ENCODE measurements at places on chromosomes 5 and 9.

GRCh38 chr9:89113851-89114250 is 64.8 kb downstream of the SHC3 start:
- DNase-seq = no peak

DNA sequence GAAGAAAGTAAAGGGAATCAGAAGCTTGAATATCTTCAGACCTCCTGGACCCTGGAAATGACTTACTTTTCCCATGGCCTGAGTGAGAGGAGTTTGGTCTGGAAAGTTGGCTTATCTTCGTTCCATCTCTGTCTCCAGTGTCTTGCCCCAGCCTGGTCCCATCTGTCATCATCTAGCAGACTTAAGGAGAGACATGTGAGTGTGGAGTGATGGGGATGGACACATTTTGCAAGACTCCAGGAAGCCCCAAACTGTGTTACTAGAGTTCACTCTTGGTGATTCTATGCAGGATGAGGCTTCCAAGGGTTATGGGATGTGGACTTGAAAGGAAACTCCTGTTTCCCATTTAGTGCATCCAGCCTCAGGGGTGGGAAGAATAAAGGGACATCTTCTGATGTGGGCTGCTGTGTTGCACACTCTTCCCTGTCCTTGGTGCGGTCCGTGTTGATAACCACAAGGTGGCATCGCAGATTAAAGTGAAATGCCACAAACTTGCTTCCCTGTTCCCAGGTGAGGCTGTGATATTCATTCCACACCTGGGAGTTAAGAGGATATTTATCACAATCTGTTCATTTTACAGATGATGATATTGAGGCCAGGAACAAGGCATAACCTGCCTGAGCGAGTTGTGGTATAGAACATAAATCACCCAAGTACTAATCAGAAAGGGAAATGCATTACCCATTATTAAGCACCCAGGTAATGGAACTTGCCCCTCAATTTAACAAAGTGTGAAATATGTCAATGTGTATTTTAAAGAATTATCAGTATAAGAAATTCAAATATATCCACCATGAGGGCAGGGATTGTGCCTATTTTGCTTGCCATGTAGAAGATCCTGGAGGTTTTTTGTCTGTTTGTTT is 269.9 kb upstream of the PAPPA start:
- no peak for DNase-seq

DNA sequence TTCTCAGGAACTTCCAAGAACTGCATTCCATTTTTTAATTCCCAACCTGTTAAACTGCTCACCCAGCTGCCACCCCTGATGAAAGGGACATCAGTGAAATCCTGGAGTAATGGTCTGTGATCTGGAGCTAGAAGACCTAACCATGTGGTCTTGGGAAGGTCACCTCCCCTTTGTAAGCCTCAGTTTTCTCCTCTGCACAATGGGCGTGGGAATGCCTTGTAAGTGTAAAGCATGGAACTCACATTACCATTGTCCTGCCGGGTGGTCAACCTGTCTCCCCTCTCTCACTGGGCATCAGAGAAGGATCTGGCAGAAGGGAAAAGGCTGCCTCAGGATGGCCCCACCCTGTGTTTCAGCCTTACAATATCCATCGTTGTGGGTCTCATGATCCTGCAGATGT is 15.3 kb upstream of the CCDC180 start:
- no peak for DNase-seq

- no peak for DNase-seq
These were observed 133.6 kb downstream of the SIL1 start for GRCh38 chr5:139064613-139065012.

DNA sequence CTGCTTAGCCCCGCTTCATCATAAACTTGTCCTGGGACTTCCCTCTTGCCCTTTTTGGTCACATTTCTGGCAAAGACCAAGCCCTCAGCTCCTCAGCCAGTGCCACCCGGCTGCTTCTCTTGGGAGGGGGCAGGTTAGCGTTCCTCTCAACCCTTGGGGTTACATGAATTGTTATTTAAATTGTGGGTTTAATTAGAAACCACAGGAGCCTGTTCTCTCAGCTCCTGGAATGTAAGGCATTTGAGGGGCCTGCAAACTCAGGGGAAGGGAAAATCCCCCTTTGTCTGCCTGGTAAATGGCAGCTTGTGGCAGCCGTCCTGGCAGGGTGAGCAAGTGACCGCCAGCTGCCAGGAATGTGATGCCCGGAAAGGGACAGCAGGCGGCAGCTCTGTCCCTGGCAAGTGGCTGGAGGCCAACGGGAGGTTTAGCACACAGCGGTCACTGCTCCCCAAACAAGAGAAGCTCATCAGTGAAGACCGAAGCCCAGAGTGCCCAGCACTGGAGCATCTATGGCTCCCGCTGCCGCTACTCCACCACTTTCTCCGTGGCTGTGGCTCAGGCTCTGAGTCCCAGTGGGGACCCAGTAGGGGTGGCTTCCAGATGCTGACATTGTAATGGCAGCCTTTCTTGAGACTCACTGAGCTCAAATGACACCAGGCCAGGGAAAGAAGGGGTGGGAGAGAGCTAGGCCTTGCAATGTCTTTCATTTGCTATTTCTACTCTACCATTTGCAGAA is 51.7 kb downstream of the SHB start:
- no peak for DNase-seq

DNA sequence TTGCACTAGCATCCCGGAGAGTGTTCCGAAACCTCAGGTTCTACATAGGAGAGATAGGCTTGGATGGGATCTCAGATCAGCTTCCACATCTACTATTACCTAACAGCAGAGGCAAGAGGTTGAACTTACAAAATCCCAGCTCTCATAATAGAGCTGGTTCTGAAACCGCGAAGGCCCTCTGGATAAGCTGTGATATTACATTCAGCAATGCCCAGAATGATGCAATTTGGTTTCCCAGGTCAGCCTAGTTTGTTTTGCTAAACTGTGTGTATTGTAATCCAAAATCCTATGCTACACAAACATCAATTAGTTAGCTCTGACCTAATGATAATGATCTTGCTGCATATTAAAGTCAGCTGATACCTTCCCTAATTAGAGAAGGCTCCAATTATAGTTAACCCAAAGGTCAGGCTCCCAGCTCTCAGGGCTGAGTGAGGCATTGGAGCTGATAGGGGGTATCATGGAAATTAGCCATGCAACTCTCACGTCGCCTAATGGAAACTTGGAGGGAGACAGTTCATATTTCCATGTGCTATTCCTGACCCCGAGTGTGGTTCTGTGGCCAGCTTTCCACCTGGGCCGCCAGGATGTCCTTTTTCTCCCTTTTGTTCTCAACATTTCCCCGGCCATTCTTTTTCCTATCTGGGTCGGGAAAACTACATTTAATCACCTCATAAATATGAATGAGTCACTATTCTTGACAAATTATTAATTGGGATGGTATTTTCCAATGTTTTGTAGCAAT is 278.4 kb upstream of the IRX1 start:
- DNase-seq = no peak

DNA sequence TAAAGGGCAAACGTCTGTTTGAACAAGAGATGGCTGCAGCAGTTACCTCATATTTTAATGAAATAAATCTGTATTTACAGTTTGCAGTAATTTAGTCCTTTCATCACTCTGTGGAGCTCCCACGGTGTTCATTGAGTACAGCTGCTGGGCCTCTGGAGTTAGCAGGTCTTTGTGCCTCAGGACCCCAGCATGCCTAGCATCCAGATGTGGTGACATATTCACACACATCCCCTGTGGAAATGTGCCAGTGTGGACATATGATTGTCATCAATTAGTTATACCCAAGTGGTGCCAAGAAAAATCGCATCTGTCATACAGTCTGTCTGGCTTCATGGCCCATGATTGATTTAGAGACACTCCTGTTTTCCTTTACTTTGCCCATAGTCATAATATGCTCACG is 77.3 kb downstream of the NNT start:
- DNase-seq = no peak

DNA sequence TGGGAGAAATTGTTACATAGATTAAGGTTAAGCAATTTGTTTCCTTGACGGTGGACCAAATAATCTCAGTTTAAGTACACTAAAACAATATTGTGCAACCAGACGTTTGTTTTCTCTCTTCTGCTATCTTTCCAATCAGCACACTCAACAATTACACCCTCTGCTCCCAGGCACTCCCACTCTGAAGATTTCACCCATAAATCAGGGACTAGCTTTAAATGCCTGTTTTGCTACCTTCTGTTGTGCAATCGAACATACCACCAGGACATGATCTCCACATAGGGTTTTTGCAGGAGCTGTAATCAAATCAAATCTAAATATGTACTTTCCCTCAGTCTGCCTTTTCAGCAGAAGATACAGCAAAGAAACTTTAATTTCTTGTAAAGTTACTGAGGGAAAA is 405.8 kb upstream of the TLE4 start:
- no peak for DNase-seq

- DNase-seq = no peak
These were observed 40.1 kb downstream of the PPARGC1B start for GRCh38 chr5:149770236-149770635.

DNA sequence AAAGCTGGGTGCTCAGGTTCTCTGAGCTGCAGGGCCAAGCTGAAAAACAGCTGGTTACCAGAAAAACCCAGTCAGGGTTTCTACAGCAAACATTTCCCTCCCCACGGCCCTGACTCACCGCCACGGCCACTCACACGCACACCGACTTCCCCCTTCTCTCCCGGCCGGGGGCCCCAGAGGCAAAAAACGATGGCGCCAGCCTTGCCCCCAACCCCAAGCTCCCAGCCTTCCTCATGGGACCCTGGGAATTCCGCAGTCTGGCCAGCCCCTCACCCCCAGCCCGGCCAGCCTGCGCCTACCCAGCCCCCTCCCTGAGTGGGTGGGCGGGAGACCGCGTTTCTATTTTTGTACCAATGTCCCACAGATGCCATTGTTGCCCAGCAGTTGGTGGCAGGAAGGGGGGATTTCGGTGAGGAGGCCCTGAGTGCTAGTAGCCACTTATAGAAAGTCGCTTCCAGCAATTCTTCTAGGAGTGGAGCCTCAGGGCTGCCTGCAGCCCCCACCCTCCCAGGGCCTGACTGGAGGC is 18.4 kb downstream of the ENG start:
- DNase-seq = no peak

DNA sequence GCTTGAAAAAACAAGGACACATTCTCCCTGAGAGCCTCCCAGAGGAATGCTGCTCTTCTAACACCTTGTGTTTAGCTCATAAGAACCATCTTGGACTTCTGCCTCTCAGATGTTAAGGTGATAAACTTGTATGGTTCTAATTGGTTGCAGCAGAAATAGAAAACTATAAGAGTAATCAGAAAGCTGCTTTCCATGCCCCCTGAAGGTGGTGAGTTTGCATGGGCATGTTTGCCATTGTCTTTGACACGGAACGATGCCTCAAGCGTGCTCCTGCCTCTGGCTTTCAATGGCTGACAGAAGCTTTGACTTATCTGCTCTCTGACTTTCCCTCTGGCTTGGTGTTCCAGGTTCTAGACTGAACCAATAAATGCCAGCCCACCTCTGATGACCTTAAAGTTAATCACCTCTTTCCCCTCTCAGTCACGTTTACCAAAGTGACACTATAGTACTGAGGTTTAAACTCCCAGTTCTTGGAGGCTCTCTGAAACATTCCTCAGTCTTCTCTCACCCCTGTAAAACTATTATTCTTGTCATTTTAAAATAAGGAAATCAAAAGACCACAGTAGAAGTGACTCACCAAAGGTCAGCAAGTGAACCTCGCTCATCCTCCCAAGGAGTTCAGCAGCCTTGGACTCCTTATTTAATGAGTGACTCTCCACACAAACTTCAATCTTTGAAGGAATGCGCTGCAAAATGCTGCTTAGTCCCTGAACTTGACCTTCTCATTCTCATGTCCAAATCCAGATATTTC is 103.6 kb downstream of the PIK3R1 start:
- no peak for DNase-seq

GRCh38 chr5:95572016-95572415 is 17.1 kb downstream of the ARSK start:
- no peak for DNase-seq

- DNase-seq = no peak
These were observed 523.6 kb upstream of the WWC1 start for GRCh38 chr5:167767795-167768194.

DNA sequence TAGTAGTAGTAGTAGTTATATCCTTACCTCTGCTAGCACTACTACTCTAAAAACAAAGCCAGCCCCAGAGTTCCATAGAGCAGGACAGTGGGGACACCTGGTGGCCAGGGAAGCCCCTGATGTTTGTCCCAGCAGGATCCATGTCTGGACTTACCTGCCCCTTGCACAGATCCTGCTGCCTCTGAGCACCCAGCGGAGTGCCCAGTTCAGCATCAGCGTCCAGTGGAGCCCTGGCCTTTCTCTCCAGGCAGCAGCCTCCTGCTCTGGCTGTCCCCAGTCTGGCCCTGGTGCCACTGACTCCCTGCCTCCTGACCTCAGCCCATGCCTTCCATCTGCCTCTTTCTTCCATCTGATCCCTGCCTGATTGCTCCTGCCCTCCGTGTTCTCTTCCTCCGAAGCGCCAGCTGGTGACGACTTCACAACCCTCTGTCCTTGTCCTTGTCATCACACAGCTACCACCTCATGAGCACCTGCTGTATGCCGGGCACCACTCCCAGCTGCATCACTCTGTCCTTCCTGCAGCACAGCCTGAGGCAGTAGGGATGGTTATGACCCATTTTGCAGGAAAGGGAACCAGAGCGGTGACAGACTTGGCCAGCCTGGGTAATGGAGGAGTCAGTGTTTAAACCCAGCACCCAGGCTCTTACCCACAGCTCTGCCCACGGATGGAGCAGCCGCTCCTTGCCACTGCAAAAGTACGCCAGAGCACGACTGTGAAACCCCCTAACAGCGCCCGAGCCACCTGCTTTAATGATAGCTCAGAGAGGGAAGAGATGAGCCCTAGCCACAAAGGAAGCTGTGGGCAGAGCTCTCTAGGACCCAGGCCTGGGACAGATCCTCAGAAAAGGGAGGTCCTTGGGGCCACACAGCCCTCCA is 11.5 kb downstream of the SARDH start:
- DNase-seq = peak; percentile 77

- DNase-seq = no peak
These were observed 7.4 kb downstream of the DMRTA1 start for GRCh38 chr9:22454016-22454415.

GRCh38 chr5:53917095-53917494 is 356.7 kb downstream of the NDUFS4 start:
- DNase-seq = no peak

DNA sequence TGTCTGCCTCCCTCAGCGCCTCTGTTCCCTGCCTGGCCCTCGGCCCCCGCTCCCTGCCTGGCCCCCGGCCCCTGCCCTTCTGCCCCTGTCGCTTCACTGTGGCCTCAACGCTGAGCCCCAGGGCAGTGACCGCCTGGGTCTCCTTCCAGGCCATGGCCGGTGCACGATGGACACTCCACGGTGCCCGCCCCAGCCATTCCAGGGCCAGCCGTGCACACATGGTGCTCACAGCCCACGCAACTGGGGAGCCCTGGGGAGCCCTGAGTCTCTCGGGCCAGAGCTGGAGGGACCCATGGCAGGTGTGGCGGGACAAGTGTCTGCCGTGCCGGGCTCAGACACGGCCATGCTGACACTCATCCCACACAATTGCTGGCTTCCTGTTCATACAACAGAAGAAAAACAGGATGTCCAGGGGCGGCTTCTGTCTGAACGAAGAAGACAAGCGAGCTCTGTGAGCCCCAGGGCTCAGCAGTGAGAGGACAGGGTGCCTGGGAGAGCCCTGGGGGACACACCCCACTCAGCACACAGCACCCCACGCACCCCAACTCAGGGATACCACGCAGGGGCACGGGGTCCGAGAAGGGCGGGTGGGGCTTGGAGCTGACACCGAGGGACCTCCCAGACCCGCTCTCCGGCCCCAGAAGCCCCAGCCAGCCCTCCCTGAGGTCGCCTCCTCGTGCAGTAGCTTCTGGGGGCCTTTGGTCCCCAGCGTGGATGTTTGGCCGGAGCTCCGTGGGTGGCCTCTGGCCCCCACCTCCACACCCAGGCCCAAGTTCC is 35.7 kb downstream of the EXD3 start:
- peak; percentile 70 for DNase-seq

- DNase-seq = peak; percentile 59
These were observed 46.7 kb downstream of the PRRC1 start for GRCh38 chr5:127564002-127564769.

Data from CD4-positive, alpha-beta T cell treated with Interleukin-6 for 4 hours (primary cell).